Naive thymus-derived CD4-positive, alpha-beta T cell (primary cell): ENCODE measurements at places on chromosomes 5 and 9. TPM values are rescaled to one million over a fixed set of nuclear protein-coding genes. Genes with fewer than 3 reads are reported as not detected.

MEIKIN gene
- total RNA-seq: 4.2 TPM

DNA sequence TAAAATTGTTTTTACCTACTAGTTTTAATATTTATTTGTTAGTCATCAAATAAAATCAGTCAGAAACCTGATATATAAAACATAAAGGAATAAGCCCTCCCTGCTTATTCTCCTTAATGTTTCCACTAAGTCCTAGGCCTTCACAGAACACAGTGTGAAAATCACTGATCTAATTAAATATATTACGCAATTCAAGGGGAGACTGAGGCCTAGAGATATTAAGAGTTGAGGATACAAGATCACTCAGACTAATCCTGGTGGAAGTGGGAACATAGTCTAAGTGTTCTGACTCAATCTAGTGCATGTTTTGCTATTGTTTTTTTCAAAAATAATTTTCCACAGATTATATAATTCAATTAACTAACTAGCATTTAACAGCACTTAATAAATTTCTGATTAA lies 401.1 kb downstream of the SLCO4C1 start:
- no peak for DNase-seq
- H3K36me3 ChIP-seq: no peaks in the 10 kb centered on the region
- H3K27me3 ChIP-seq: no peaks in the 10 kb centered on the region
- H3K4me3 ChIP-seq: no peak overlapping the region
- no peaks in the 10 kb centered on the region for H3K4me1 ChIP-seq

DNA sequence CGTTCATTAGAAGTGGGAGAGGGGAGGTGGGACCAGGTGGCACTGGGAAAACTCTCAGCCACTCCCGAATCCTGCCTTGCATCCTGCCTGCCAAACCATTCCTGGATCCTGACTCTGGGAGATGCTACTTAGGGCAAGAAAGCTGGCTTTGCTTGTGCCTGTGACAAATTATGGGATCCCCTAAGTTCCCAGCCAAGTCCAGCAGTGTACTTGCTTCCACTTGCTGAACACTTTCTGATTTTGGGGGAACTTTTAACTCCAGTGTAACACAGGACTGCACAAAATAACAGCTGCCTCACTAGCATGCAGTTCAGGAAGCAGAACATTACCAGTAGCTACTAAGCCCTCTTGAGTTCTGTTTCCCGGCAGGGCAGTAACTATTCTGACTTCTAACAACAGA lies 12.5 kb upstream of the NKX2-5 start:
- H3K27ac ChIP-seq: no peak overlapping the region
- no peaks in the 10 kb centered on the region for H3K36me3 ChIP-seq
- no peak overlapping the region for H3K4me3 ChIP-seq
- peaks cover 9% of the 10 kb centered on the region for H3K4me1 ChIP-seq

GRCh38 chr5:180690562-180690961 lies 41.2 kb upstream of the FLT4 start:
- no peaks in the 10 kb centered on the region for H3K27me3 ChIP-seq
- no peaks in the 10 kb centered on the region for H3K36me3 ChIP-seq
- H3K27ac ChIP-seq: peak overlapping the region; percentile 75
- DNase-seq: no peak
- peaks cover 26% of the 10 kb centered on the region for H3K4me1 ChIP-seq
- no peak overlapping the region for H3K4me3 ChIP-seq

F12 gene
- total RNA-seq: 0.28 and 0.34 TPM in 2 replicates

DNA sequence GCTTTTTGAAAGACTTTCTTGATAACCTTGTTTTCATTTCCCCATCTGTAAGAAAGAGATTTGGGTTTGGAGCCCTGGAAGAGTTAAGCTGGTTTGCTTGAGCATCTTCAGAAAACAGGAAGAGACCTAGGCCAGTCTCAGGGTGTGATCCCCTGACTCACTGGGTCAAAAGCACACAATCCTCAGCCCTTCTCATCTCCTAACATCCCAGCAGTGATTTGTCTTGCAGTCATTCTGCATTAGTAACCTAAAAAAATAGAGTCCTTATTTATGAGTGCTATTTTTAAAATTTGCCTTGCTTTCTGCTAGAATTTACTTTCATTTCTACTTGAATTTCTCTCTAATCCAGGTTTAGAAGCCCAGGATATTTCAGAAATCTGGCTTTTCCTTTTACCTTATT lies 16.4 kb upstream of the ARSB start:
- no peaks in the 10 kb centered on the region for H3K36me3 ChIP-seq
- DNase-seq: no peak
- no peaks in the 10 kb centered on the region for H3K27me3 ChIP-seq
- no peak overlapping the region for H3K27ac ChIP-seq
- no peaks in the 10 kb centered on the region for H3K4me1 ChIP-seq

GRCh38 chr5:43281840-43282658 lies 31.2 kb downstream of the HMGCS1 start:
- no peaks in the 10 kb centered on the region for H3K36me3 ChIP-seq
- no peak overlapping the region for H3K4me3 ChIP-seq
- H3K4me1 ChIP-seq: no peaks in the 10 kb centered on the region
- no peaks in the 10 kb centered on the region for H3K27me3 ChIP-seq
- H3K27ac ChIP-seq: no peak overlapping the region

DNA sequence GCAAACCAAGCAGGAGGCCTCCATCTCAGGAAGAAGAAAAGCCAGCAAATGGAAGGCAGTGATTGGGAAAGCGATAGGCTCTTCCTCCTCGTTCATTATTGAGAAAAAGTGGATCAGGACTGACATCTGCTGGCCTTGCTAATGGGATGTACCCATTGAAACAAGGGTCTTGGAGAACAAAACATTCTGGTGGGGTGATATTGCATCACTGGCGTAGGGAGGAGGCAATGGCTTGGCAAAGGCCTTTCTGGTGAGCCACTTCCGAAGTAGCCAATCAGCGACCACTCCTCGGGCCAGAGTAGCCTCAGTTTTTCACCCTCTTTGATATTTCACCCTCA lies 86.7 kb upstream of the NFIB start:
- no peaks in the 10 kb centered on the region for H3K27me3 ChIP-seq
- H3K4me1 ChIP-seq: no peaks in the 10 kb centered on the region
- no peak overlapping the region for H3K4me3 ChIP-seq

- DNase-seq: no peak
- H3K27me3 ChIP-seq: no peaks in the 10 kb centered on the region
- no peak overlapping the region for H3K27ac ChIP-seq
- peaks cover 10% of the 10 kb centered on the region for H3K4me1 ChIP-seq
These were observed 8.6 kb downstream of the KLHL9 start for GRCh38 chr9:21326526-21327139.

- peak overlapping the region; percentile 97 for H3K27ac ChIP-seq
- peaks cover 93% of the 10 kb centered on the region for H3K4me1 ChIP-seq
- DNase-seq: peak; percentile 87
- H3K27me3 ChIP-seq: no peaks in the 10 kb centered on the region
These were observed 18.1 kb downstream of the TCF7 start for GRCh38 chr5:134132372-134133187.

DNA sequence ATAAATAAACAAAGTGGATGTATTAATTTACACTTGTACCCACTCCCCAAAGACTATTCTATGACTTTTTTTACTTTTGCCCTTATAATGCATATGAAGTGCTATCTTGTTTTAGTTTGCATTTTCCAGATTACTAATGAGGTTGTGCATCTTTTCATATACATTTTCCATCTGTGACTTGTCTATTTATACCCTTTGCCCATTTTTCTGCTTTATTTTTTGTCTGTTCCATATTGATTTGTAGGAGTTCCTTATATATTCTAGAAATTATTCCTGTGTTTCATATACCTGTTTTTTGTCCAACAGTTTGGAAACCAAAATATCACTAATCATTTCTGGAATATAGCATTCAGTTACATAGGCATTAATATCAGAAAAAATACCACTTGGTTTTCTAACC lies 54.0 kb upstream of the SLC30A5 start:
- no peaks in the 10 kb centered on the region for H3K36me3 ChIP-seq
- no peaks in the 10 kb centered on the region for H3K4me1 ChIP-seq
- no peak overlapping the region for H3K4me3 ChIP-seq
- H3K27ac ChIP-seq: no peak overlapping the region

SDHA gene
- total RNA-seq: 160 TPM

GRCh38 chr5:424301-425110 lies 18.5 kb upstream of the EXOC3 start:
- no peaks in the 10 kb centered on the region for H3K36me3 ChIP-seq
- no peak overlapping the region for H3K27ac ChIP-seq
- H3K4me1 ChIP-seq: no peaks in the 10 kb centered on the region
- no peak for DNase-seq
- H3K27me3 ChIP-seq: no peaks in the 10 kb centered on the region
- H3K4me3 ChIP-seq: no peak overlapping the region

DNA sequence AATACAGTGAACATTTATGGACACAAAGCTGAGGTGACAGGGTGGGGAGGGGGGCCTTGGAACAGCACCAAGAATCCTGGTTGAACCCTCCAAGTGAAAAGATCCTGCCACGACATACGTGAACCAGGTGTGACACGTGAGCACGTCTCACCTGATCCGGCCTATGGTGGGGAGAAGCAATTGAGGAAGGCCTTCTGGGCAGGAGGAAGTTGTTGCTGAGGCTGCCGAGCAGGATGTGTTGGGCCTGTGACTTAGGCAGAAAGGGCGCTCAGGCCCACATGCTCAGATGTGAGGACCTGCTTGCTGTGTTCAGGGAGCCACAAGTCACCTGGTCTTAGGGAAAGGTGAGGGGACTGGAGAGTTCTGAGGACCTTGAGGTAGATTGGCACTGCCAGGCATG lies 2.5 kb upstream of the MAPK9 start:
- H3K36me3 ChIP-seq: no peaks in the 10 kb centered on the region
- H3K27me3 ChIP-seq: no peaks in the 10 kb centered on the region
- H3K4me3 ChIP-seq: no peak overlapping the region
- peak overlapping the region; percentile 96 for H3K27ac ChIP-seq
- H3K4me1 ChIP-seq: peaks cover 15% of the 10 kb centered on the region

BARHL1 gene
- total RNA-seq: not detected

ADGRD2 gene
- not detected for total RNA-seq

DNA sequence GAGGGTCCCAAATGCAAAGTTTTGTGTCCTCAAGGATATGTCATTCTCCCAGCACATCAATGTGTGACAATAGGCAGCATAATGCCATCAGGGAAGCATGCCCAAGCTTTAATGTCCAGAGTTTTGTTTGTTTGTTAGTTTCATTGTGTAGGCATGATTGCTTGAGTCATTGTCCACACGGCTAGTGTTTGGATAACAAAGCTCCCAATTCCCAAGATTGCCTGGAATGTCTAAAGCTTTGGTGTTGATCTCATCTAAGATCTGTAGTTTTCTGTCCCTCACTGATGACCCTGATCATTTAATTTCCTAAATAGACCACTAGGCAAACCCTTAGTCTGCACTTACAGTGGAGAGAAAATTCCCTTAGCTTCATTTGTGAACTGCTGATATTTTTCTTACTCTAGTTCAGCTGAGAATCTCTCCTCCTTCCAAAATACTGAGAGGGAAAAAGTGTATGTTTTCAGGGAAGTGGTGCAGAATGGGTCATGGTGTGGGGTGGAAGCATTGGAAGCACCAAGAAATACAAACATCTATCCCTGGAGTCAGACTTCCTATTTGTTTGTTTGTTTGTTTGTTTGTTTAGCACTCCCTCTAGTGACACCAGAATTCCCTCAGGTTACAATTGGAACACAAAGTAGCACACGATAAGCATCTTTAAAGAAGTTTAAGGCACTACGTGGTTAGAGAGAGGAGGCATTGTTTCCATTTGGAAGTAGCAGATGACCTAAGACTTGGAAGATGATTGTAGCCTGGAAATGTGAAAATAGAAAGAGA lies 127.1 kb downstream of the PRDM6 start:
- H3K27ac ChIP-seq: no peak overlapping the region
- H3K4me1 ChIP-seq: no peaks in the 10 kb centered on the region
- no peak overlapping the region for H3K4me3 ChIP-seq
- H3K36me3 ChIP-seq: no peaks in the 10 kb centered on the region

- no peak overlapping the region for H3K4me3 ChIP-seq
- peaks cover 21% of the 10 kb centered on the region for H3K4me1 ChIP-seq
- no peaks in the 10 kb centered on the region for H3K36me3 ChIP-seq
- no peak for DNase-seq
- H3K27me3 ChIP-seq: no peaks in the 10 kb centered on the region
- no peak overlapping the region for H3K27ac ChIP-seq
These were observed 323.7 kb upstream of the CD180 start for GRCh38 chr5:67520161-67520908.
